ENCODE measurements at places on chromosomes 7 and 10.

- peaks cover 5% of the 10 kb centered on the region for H3K4me1 ChIP-seq
- no peak for DNase-seq
- no peak overlapping the region for H3K4me3 ChIP-seq
Measured at GRCh38 chr10:16856092-16856491, 38.9 kb upstream of the RSU1 start.

DNA sequence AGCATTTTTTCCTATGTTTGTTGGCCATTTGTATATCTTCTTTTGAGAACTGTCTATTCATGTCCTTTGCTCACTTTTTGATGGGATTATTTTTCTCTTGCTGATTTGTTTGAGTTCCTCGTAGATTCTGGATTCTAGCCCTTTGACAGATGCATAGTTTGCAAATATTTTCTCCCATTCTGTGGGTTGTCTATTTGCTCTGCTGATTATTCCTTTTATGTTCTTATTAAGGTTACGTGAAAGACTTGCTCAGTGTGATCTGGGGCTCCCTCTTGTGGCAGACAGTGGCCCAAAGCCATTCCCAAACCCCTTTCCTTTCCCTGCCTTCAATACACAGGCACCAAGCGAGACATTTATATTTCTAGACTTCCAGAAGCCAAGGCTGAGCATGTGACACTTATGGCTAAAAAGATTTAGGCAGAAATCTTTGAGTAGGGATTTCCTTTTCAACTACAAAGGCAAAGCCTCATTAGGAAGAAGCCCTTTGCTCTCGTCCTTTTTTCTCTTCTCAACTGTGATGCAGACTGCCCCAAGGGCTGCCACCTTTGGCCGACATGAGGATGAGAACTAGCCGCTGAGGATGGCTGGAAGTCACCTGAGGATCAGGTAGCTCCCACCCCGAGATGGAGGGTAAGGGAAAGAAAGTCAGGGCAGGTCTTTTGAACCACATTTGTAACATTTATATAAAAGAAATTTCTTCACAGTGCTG is 23.6 kb downstream of the ST8SIA6 start:
- DNase-seq = peak; percentile 78
- H3K4me1 ChIP-seq = no peaks in the 10 kb centered on the region
- H3K27ac ChIP-seq = no peak overlapping the region
- no peak overlapping the region for H3K4me3 ChIP-seq
- no peaks in the 10 kb centered on the region for H3K36me3 ChIP-seq

GRCh38 chr7:122291189-122291588 is 13.4 kb downstream of the FEZF1 start:
- no peaks in the 10 kb centered on the region for H3K36me3 ChIP-seq
- H3K27ac ChIP-seq = no peak overlapping the region
- no peak overlapping the region for H3K4me3 ChIP-seq
- peaks cover 3% of the 10 kb centered on the region for H3K4me1 ChIP-seq
- no peak for DNase-seq

DNA sequence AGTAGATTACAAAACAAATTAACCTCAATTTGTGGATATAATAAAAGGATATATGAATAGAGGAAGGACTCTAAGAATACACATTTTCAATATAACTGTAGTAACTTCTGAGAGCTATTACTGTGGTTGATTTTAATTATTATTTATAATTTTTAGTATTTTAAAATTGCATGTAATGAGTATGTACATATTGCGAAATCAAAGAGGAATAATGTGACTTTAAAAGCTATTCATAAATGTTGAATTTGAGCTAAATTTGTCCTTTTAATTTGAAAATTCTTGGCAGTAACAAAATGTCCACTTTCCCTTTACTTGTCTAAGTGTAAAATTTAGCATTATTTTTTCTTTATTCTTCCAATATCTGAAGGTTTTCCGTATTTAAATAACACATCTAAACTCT is 750.6 kb upstream of the PCDH15 start:
- H3K4me3 ChIP-seq = no peak overlapping the region
- H3K36me3 ChIP-seq = no peaks in the 10 kb centered on the region
- H3K27me3 ChIP-seq = no peaks in the 10 kb centered on the region
- no peaks in the 10 kb centered on the region for H3K4me1 ChIP-seq

- H3K4me3 ChIP-seq = no peak overlapping the region
- DNase-seq = no peak
- H3K4me1 ChIP-seq = no peaks in the 10 kb centered on the region
Measured at GRCh38 chr10:96992721-96993120, 160.6 kb downstream of the LCOR start.
